ENCODE measurements at places on chromosomes 16 and 17. TPM values are rescaled to one million over a fixed set of nuclear protein-coding genes. Genes with fewer than 3 reads are reported as not detected.

HBZ gene
- not detected for total RNA-seq

KRTAP2-1 gene
- not detected for total RNA-seq

CACNA1H gene
- total RNA-seq: 3.6 TPM

MPO gene
- not detected for total RNA-seq

FNDC8 gene
- not detected for total RNA-seq

KRTAP1-5 gene
- not detected for total RNA-seq

KRTAP16-1 gene
- total RNA-seq: 0.32 TPM

GRCh38 chr16:89444151-89444723 lies 46.1 kb downstream of the ANKRD11 start:
- no peak for DNase-seq

DNA sequence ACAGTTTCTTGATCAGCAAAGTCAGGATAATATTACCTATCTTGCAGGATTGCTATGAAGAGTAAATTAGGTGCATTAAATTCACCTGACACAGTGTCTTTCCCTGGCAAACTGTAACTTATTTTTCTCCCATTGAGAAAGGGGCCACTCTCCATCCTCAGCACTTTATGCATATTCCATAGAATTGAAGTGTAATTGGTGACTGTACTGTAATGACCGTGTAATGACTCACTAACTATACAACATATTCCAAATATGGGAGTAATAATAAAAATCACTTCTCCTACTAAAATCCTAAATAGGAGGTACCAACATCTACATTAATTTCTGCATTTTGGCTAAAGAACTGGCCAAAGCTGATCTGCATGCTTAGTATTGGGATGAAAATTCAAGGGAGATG lies 141.9 kb upstream of the NOG start:
- DNase-seq: no peak

DNA sequence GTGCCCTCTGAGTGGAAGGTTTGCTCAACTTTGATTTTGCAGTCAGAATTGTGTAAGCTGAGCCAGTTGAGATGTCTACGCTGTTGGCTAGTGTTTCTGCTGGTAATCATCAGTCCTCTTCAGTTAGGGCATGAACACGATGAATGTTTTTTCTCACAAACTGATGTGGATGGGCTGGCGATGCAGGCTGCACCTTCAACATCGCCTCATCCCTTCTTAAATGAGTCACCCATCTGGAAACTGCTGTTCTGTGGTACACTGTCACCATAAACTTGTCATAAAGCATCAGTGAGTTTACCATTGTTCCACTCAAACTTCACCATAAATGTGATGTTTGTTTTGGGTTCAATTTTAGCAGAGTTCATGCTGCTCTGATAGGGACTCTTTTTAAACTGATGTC lies 8.4 kb downstream of the C16orf95 start:
- no peak for DNase-seq

DNA sequence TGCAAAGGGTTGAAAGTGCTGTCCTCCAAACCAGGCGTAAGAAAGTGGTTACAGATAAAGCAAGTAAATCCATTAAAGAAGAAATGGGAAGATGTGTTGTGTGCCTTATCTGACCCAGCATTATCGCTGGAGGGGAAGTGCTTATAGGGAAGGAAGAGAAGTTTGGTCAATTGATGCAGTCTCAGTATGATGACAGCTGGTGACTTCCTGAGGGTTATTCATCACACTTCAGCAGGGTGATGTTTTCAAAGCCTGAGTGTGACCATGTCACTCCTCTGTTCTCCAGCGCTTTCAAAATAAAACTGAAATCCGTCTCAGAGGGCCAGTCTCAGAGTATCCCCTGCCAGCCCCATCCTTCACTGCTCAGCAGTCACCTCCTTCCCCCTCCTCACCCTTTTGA lies 505.4 kb upstream of the RBFOX1 start:
- no peak for DNase-seq

DNA sequence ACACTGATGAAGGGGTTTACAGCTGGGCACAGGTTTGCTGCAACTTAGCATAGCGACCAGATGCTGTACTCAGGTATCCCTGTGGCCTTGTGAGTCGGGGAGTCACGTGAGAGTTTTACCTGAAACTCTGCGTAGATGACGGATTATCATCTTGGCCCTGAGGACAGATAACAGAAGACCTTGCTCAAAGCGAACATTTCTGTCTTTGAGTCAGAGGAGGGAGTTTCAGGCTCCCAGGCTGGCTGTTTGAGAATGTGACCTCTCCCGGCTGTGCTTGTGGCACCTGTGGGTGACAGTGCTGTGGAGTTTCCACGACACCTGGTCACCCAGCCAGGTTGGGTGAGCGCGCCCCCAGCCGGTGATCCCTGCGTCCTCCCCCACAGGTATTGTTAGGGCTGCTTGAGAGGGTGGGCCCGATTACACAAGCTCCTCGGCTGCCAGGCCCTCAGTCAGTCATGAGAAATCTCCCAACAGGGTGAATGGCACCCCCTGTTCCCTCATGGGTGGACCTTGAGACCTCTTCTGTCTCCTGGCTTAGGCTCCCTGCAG lies 44.4 kb upstream of the CRISPLD2 start:
- DNase-seq: no peak

GRCh38 chr17:79970576-79971068 lies 65.0 kb downstream of the TBC1D16 start:
- peak; percentile 38 for DNase-seq

GRCh38 chr16:85902366-85903155 lies 3.6 kb downstream of the IRF8 start:
- DNase-seq: peak; percentile 36

DNA sequence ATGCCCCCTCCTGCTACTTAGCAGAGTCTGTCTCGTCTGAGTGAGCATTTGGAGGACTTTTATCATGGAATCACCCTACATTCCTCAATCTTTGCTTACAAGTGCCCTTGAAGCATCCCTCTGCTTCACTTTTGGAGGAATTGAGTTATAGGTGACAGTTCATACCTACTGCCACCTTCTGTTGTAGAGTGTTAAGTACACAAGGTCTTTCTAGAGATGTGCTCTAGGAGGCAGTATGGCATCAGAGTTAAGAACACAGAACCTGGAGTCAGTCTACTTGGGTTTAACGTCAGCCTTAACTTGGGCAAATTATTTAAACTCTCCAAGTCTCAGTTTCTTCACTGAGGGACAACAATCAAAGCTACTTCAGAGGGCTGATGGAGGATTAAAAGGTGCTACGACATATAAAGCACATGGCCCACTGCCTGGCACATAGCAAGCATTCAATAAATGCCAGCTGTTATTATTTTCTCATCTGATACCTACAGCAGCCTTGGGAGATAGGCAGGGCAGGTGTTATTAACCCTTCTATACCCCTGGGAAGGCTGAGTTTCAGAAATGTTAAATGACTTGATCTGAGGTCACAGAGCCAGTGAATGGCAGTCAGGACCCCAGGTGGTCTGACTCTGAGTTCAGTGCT lies 62.2 kb downstream of the UTP18 start:
- DNase-seq: no peak

DNA sequence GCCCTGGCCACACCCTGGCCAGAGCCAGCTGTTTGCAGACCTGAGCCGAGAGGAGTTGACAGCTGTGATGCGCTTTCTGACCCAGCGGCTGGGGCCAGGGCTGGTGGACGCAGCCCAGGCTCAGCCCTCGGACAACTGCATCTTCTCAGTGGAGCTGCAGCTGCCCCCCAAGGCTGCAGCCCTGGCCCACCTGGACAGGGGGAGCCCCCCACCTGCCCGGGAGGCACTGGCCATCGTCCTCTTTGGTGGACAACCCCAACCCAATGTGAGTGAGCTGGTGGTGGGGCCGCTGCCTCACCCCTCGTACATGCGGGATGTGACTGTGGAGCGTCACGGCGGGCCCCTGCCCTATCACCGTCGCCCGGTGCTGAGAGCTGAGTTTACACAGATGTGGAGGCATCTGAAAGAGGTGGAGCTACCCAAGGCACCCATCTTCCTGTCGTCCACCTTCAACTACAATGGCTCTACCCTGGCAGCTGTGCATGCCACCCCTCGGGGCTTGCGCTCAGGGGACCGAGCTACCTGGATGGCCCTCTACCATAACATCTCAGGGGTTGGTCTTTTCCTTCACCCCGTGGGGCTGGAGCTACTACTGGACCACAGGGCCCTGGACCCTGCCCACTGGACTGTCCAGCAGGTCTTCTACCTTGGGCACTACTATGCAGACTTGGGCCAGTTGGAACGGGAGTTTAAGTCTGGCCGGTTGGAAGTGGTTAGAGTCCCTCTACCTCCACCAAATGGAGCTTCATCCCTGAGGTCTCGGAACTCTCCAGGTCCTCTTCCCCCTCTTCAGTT lies 578 bp downstream of the AOC2 start:
- DNase-seq: no peak

DNA sequence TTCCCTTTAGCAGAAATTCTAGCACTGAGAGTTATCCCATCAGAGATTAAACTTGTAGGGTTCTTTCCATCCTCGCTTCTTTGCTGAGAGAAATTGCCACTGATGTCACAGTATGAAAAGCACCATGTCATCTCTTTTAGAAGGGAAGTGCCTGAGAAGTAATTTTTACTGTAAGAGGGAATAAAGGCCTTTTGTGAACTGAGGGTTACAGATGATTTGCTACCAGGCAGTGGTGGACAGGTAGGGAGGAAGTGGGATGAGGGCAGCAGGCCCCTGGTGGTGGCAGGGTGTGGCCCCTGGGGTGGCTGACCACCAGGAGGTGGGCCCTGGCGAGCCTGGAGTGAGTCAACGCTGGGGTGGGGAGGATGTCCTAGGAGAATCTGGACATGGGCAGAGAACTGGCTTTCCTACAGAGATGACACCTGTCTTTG lies 6.4 kb upstream of the MILR1 start:
- no peak for DNase-seq

Data from naive thymus-derived CD4-positive, alpha-beta T cell (primary cell).